ACHN (cell line): ENCODE measurements at places on chromosomes 4 and X.

- no peak for DNase-seq
These were observed 102.6 kb downstream of the AMELX start for GRCh38 chrX:11395859-11396258.

- peak; percentile 49 for DNase-seq
These were observed 39.7 kb downstream of the CLDN2 start for GRCh38 chrX:106959901-106960300.

DNA sequence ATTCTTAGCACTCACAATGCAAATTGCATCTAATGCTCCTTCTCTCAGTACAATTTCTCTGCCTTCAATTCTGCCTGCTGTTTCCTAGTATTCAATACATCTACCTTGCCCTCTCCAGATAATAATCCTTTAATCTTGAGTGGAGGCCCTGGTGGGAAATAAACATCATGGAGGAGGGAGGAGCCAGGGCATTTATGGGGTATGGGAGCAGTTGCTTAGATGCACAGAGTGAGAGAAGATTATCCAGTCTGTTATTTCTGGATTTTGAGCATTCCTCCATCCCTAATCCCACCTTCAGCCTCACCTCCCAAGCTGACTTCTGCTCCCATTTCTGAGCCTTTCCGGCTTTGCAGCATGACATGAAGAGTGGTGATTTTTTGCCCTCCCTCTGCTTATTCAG, 127.9 kb upstream of the PPP3CA start:
- no peak for DNase-seq

GRCh38 chr4:1323280-1323634, 23.8 kb upstream of the UVSSA start:
- no peak for DNase-seq

DNA sequence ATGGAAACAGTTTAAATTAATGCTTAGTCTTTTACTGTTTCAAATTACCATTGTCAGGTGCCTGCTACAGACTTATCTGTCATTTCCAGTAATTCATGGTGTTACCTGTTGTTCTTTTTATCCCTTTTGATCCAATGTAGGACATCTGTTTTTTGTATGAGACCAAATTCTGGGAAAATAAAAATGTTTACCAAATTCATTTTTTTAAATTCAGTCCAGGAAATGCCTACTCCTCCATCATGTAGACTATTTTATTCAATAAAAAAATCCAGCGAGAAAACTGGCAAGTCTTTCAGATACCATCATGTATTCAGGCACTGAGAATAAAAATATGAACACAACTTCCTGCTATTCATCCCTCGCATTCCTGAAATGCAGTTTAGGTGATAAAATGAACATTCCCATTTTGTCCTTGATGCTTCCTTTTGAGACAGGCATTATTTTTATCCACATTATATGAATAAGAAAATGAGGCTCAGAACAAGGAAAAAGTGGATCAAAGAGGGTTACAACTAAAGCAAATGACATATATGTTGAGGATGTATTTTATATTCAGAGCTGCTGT, 584.2 kb downstream of the SPRY1 start:
- no peak for DNase-seq

- DNase-seq = no peak
These were observed 19.9 kb upstream of the PJA1 start for GRCh38 chrX:69185141-69185540.

DNA sequence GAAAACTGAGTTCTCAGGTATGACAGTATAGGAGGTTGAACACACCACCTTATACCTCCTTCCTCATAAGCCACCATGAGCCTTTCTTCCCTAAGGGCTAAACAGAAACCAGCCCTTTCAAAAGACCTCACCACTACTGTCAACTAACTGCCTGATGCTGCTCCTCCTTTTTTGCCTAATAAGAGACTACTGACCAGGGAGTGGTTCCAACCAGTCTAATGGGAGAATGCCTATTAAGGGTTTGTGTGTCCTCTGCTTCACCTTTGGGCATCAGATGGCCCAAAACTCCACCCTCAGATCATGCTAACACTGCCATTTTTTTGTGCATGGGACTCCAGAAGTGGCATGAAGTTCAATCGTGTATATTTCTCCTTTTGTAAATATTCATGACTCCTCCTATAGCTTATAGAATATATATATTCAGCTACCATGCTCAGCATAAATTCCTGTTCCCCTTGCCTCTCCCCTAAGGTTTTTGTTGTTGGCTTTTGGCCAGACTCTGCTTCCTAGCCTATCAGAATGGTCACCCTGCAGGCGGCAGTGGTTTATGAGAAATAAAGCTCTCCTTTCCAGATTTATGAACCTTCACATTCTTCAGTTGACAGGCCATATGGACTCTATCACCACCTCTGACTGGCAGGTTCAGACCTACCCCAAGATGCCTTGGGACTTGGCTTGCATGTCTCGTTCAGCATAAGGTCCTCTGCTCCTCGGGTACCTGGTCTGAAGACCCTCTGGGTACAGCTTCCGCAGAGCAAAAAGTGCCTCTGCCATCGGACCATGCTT, 28.2 kb downstream of the FGFBP1 start:
- no peak for DNase-seq

- DNase-seq = no peak
These were observed 7.3 kb upstream of the PRDM5 start for GRCh38 chr4:120929847-120930246.

DNA sequence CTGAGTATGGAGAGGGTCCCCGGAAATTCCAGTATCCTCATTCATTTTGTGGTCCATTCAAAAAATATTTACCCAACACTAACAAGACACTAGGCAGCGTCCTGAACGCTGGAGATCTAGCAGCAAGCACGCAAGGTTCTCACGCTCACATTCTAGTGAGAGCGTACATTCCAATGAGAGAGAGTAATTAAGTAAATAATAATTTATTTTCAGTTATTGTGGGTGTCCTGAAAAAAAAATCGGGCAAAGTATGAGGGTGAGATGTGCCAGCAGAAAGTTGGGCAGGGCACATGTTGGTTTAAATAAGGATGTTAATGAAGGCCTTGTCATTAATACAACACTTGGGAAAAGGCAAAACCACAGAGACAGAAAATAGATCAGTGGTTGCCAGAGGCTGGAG, 4.0 kb upstream of the TMEM156 start:
- DNase-seq = no peak

- DNase-seq = no peak
These were observed 58.8 kb upstream of the LHFPL1 start for GRCh38 chrX:112738347-112739033.

- DNase-seq = no peak
These were observed 81.8 kb upstream of the RBPJ start for GRCh38 chr4:26238778-26239679.

- DNase-seq = no peak
These were observed 22.1 kb upstream of the GPC4 start for GRCh38 chrX:133437356-133437755.

DNA sequence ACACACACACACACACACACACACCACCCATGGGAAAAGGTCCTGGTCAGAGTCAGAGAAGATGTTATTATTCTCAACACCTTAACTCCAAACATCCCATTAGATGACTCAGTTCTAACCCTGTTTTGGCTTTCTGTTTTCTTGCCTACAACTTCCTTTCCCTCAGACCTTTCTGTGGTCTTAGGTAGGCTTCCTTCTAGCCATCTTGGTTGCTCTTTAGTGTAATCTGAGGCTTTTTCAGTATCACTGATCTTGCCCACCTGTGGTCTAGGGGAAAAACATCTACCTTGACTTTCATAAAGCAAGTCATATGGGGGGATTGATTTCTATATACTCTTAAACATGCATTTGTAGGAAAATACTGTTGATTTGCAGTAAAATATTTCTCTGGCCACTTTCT, 56.9 kb downstream of the ATG4A start:
- DNase-seq = no peak

DNA sequence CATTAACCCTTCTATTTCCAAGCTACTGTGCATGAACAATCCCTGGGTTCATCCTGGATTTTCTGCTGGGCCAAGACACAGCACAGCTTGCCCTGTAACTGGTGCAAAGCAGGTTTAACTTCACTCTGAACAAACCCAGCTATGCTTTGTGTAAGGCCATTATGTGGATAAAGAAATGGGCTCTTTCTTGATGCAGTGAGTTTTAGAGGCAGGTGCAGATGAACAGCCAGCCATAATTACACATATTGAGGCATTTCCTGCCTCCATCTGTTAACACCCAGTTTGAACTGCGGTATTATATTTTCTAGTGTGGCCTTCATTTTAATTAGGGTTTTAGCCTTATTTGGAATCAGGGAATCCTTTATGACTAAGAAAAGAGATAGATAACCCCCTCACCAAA, 68.7 kb upstream of the ARX start:
- no peak for DNase-seq

DNA sequence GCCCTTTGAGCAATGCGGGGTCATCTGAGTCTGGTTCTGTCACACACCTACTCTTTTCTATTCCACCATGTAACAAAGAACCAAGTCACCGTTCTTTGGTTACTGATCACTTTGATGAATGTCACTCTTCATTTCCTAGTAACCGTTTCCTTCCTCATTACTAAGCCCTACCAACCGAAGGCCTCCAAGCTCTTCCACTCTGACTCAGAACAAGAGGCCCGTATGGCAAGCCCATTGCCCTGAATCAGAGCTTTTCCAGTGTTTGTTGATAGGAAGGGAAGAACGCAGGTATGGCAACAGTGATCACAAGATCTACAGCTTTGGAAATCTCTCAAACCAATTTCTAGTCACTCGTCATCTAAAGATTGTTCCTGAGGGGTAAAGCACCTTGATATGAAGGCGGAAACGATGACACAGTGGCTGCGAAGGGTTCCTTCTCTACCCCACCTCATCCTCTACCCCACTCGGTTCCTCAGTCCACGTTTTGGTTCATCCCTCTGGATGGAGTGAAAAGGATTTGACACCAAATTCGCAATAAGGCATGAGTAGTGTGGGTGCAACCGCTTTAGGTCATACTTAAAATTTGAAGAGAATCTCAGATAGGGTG, 28.0 kb upstream of the CD40LG start:
- DNase-seq = no peak

DNA sequence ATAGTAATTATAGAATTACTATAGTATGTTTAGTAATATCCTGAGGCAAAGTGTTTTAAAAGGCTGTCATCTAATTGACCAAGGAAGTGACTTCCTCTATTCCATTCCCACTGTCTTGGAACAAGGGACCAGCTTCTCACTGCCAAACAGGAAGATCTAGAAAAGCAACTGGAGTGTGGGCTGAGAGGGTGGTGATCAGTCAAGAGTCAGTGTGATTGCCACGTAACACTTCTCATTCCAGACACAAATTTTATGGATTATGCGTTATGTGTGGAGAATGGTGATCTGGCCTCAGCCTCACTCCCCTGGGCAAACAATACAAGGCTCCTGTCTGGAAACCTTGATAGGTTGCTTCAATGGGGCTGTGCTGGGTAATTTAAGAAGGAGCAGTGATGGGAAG, 60.0 kb downstream of the RRAGB start:
- DNase-seq = no peak

GRCh38 chrX:119072744-119073143, at the start of gene CT47C1:
Gene CT47C1, plus strand, starts transcription at chrX:119072993. Its CDS starts 233 bp downstream, at chrX:119073226.
- no peak for DNase-seq

- no peak for DNase-seq
These were observed 49.5 kb downstream of the RPGR start for GRCh38 chrX:38277802-38278201.

GRCh38 chr4:136078976-136079375, 1453.3 kb downstream of the PCDH18 start:
- no peak for DNase-seq

DNA sequence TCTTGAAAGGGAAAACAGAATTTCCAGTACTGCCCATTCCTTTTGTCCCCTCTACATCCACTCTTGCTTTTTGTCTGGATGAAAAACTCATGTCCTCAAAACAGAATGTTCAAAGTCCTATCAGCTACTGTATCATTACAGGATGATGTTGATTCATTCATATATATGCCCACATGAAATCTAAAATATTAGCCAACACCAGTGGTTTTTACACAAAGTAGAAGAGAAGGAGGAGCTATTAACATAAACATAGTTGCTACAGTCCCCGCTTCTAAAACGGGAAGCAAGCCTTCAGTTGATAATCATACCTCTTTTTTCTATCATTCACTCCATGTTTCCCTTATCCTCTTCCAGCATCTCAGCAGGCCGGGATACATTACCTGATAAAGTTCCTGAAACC, 7.7 kb upstream of the THOC2 start:
- DNase-seq = no peak

DNA sequence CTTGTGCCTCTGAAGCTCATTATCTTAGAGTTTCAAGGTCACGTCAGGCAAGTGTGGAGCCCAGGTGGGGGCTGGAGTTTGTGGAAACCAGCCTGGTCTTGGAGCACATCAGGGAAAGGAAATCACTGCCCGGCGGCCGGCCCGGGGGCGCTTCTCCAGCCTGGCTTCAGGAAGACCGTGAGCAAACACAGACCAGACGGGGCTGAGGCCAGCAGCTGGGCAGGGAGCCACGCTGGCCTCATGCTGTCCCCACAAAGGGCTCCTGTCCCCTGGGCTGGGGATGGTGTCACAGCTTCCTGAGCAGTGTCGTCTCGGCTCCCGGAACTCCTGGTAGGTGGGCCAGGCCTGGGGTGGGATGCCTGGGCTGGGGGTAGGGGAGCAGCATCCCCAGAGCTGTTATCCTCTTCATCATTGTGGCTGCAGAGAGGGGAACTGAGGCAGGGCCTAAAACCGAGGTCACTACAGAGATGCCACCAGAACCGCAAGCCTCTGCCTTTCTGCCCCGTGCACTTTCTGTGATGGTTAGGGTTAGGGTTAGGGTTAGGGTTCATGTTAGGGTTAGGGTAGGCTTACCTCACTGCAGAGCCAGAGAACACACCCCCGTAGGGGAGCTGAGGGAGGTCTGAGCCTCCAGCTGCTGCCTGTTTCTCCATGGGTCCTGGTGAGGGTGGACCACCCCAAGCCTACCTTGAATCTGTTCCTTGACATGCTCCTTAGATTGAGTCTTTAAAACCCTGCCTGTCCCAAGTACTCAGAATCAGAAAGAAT, 77.5 kb downstream of the HTRA3 start:
- DNase-seq = no peak

DNA sequence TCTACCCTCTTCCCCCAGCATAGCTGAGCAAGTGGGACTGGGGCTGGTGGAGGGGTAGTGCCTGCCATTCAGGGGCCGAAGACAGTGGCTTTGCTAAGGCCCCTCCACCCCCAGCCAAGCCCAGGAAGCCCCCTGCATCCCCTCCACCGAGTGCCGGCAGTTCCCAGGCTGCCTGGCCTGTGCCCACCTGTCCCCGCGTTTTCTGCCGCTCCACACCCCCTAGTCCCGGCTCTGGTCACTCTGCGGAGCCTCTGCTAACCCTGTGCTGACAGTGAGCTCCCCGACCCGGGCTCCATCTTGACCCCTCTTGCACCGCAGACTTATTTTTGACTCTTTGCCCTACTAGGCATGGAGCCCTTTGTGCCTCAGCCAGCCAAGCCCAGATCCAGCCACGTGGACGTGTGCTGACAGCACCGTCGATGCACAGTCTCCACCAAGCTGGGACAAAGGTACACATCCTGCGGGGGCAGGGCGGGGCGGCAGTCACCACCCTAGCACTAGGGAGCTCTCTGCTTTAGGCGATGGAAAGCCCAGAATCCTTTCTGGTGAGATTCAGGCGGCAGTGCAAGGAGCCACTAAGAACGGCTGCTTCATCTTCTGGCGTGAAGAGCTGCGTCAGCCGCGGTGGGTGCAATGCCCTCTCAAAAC, 96.6 kb downstream of the PHKA2 start:
- no peak for DNase-seq
